ENCODE measurements at places on chromosomes 12 and 14.

- no peak for DNase-seq
Measured at GRCh38 chr12:50647479-50647878, 116.4 kb upstream of the ATF1 start.

GRCh38 chr14:89720741-89721729, 233.5 kb downstream of the EFCAB11 start:
- DNase-seq, result peak; percentile 40

GRCh38 chr14:45491914-45492313, 238.9 kb upstream of the MIS18BP1 start:
- DNase-seq, result no peak

- no peak for DNase-seq
Measured at GRCh38 chr12:92400006-92400405, 254.4 kb upstream of the BTG1 start.

- DNase-seq, result no peak
Measured at GRCh38 chr12:26027401-26027800, 68.9 kb downstream of the RASSF8 start.

- DNase-seq, result no peak
Measured at GRCh38 chr14:57464008-57464730, 29.5 kb downstream of the CCDC198 start.

GRCh38 chr12:90393089-90393488, 561.9 kb downstream of the CCER1 start:
- DNase-seq, result no peak

- no peak for DNase-seq
Measured at GRCh38 chr12:121949648-121950397, 31.4 kb downstream of the CFAP251 start.

DNA sequence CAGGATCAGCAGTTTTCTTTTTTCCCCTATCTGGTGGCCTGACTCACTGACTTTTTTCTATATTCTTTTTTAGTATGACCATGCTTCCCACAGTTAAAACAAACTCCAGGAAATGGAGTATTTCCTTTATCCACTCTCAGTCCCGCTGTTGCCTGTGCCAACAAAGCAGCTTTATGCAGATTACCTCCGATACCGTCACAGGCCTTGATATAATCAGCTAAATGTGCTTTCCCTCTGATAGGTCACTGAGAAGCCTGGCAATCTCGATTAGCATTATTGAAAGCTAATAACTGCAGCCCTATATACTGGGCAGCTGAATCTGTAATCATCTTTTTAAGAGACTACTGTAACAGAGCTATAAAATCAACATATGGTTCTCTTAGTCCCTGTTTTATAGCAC, 243.6 kb downstream of the KIF21A start:
- no peak for DNase-seq
